ENCODE measurements at places on chromosomes 11 and 22.

- no peak for DNase-seq
Observed at GRCh38 chr11:25094085-25094802, 597.4 kb downstream of the LUZP2 start.

- DNase-seq = no peak
Observed at GRCh38 chr11:126124231-126124661, 61.6 kb upstream of the CDON start.

DNA sequence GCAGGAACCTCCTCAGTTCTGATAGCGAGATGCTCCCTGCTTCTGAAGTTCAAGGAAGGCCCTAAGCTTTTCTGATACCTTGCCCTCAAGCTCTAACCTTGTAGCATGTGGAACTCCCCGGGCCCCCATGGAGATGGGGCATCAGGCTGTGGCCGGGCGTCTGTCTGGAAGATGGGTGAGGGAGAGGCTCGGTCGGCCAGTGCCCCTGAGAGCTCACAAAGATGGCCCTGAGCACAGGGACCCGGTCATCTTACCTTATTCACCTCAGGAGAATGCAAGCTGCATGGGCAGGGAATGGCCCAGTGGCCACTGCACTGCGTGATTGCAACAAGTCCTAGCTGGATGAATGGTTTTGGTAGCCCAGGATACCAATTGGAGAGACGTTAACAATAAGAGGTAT, 830.3 kb downstream of the TBC1D22A start:
- no peak for DNase-seq

DNA sequence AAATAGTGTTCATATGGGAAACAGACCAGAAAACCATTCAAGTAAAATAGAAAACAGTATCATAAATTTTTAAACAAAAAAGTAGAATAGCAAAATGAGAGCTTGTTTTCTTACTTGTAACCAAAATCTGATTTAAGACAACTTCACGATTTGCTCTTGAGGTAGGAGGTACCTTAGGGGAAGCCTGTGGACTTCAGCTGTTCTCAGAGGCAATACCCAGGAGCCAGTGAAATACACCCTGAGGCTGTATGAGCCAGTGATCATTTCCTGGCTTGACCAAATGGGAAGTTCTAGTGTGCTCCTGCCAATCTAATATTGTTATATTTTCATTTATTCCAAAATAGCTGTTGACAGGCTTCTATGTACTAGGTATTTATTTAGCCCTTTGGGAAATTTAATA, 104.8 kb downstream of the ARHGAP42 start:
- DNase-seq = no peak

- no peak for DNase-seq
Observed at GRCh38 chr11:92888696-92889095, 80.8 kb upstream of the MTNR1B start.

- DNase-seq = no peak
Observed at GRCh38 chr11:15841931-15842740, 514.2 kb downstream of the SOX6 start.

DNA sequence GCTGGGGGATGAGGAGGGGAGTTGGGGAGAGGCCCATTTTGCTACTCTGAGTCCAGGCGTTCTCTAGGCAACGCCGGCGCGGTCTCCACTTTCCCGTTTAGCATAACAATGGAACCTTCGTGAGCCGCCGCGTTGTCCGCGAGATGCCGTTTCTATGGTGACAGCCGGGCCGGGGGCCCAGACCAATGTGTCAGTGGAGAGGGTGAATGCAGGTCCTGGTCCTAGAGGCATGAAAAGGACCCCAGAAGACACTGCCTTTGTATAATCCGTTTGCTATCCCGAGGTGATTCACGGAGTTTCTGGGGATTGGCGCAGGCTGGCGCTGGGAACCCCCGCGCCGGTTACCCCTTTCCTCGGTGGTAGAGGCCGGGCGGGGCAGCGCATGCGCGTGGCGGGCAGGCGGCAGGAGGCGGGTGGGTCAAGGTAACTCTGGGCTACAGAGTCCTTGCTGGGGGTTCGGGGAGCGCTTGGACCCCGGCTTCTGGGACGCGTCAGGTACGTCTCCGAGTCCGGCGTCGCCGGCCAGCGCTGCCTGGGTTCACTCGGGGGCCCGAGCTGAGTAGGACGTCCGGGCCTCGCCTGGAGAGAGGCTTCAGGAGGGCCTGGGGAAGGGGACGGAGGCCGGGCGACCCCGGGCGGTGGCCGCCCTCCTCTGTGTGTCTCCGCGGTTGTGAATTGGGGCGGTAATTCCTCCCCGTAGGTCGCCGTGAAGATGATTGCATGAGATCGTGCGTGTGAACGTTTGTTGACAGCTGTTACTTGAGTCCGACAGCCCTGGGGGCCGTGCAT, at the start of the genes CBY1 and FAM227A:
Gene CBY1, plus strand, starts transcription at position 383 of the 789 bp plus-strand sequence. CDS start 11,417 bp downstream, outside the sequence.
Gene FAM227A, minus strand, starts transcription at position 137 of the 789 bp plus-strand sequence. CDS start 6,224 bp downstream, outside the sequence.
- peak; percentile 89 for DNase-seq

DNA sequence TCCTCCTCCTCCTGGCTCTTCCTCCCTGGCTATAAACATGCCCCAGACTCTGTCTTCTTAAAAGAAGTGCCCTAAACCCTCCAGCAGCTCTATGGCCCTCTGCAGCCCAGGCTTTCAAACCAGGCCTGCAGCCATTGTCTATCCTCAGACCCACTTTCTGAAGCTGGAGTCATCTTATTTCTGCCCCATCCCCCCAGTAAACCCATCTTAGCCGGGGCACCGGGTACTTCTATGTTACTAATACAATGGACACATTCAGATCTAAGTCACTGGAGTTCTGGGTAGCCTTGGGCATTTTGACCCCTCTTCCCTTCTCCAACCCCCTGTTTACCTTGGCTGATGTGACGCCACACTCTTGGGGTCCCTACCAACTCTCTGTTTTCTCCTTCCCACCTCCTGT, 29.7 kb upstream of the CACNG2 start:
- DNase-seq = no peak

DNA sequence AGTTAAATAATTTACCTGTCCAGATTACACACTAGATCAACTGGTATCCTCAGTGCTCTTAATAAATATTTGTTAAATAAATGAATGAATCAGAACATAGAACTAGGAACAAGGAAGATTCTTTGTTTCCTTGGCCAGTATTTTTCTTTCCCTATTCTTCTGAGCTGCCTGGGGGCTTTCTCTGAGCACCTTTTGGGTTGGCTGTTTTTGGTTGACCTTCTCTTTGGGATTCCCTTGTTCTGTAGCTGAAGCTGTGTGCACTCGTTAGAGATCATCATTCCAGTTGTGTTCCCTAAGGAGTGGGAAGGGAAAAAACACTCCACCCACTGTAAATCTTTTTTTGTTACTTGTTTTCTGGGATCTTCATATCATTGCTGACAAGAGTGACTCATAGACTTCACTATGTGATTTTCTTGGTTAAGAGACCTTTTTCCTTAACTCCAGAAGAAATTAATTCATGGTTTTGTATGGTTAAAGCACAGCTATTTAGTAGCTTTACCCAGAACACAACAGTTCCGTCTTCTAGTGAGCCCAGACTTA, 84.3 kb downstream of the STIM1 start:
- no peak for DNase-seq

DNA sequence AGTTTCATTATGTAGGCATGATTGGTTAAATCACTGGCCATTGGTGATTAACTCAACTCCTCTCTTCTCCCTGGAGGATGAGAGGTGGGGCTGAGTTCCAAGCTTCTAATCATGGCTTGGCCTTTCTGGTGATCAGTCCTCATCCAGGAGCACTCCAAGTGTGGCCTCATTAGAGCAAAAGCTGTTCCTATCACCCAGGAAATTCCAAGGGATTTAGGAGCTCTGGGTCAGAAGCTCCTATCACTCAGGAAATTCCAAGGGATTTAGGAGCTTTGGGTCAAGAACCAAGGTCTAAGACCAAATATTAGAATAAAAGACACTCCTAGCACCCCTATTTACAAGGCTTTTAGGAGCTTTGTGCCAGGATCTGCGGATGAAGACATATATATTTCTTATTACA, 168.0 kb upstream of the BDNF start:
- DNase-seq = no peak

- no peak for DNase-seq
Observed at GRCh38 chr11:43738600-43739409, 58.3 kb downstream of the HSD17B12 start.

- DNase-seq = no peak
Observed at GRCh38 chr11:26045082-26045481, 286.8 kb upstream of the ANO3 start.

- DNase-seq = peak; percentile 74
Observed at GRCh38 chr11:75442161-75442885, 9.3 kb upstream of the KLHL35 start.

- DNase-seq = no peak
Observed at GRCh38 chr22:36284171-36284571, 31.2 kb downstream of the APOL1 start.

- peak; percentile 61 for DNase-seq
Observed at GRCh38 chr11:75668451-75669297, at the start of gene MAP6. MAP6 (minus strand) TSS chr11:75669038; CDS start chr11:75668369, 669 bp downstream.

DNA sequence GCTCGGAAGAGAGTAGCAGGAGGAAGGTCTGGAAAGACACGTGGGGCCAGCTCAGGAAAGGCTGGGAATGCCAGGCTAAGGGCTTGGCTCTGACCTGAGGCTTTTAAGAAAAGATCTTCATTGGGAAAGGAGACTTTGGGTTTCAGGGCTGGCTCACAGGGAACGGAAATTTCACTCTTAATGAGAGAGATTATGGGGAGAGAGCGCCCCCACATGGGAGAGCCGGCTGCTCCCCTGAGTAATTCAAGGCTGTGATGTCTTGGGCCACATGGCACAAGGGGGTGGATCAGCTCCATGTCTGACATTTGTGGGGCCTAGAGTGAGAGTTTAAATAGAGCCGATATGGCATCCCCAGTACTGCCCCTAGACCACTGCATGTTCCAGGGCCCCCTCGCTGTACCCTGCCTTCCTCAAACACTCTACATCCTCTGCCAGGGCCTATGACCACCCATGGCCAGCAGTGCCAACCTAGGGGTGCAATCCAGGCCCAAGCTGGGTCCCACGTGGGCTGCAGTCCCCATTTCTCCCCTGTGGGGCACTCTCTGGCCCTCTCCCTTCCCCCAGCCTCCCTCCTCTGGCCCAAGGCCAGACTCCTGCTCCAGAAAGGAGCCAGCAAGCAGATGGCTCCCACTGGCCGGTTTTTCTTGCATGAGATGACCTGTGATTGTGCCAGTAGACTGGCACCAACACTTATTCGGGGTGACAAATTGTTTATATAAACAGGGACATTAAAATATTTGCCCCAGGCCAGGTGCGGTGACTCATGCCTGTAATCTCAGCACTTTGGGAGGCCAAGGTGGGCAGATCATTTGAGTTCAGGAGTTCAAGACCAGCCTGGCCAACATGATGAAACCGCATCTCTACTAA, 75.2 kb downstream of the ISX start:
- DNase-seq = peak; percentile 58

DNA sequence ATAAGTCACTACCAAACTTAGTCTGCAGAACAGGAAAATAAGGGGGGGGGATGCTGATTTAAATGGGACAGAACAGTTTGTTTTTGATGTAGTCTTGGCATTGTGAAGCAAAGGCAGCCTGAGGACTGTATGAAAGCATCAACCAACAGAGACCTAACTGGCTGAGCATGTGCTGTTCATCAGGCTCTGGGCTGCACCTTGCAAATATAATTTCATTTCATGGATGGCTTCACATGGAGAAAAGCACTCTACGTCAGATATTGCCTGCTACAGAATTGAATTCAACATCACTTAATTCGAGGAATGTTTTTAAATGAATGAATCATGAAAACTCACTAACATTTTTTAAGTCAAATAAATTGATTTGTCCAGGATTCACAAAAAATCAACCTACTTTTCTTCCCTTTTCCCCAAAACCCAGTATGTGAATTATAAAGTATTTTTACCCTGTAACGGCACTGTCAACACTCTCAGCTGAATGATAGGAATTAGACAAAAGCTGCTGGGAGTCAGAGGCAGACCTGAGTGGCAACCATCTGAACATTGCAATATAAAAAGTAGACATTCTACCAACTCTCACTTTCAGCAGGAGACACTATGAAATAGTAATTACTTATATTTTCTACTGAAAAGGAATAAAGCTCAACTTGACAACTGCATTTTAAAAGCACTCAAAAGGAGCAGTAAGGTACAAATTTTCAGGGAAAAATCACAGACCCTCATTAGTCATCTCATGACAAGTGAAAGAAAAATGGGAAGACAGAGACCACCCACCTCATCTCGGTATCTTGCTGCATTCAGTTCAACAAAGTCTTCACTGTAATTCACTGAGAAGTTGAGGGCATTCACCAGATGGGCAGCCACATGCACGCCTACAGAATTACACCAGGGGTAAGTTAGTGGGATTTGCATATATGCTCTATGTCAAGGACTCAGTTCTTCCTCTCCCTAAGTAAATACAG, 47.5 kb downstream of the NOX4 start:
- DNase-seq = no peak

DNA sequence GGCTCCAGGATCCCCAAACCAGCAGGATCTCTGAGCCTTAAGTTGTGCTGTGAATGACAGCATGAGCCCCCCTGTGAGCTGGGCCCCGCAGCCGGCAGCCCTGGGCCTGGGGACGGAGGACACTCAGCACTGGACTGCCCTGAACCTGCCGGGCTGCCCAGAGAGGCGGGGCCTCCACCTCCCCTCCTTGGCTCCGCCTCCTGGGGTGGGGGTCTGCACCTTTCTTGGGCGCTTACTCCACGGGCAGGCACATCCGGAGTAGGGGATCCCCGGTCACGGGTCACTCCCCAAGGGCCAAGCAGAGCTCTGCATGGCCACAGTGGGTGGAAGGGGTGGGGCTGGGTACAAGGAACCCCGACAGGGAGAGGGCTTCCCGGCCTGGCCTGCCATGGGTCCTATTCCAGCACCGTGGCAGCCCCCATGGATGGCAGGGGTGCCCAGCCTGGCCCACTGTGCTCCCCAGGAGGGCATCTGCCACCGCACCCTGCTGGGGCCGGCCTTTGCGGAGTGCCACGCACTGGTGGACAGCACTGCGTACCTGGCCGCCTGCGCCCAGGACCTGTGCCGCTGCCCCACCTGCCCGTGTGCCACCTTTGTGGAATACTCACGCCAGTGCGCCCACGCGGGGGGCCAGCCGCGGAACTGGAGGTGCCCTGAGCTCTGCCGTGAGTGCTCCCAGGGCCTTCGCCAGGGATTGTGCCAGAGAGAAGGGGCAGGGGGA, 5.4 kb downstream of the MUC5B start:
- DNase-seq = peak; percentile 24

- no peak for DNase-seq
Observed at GRCh38 chr11:69695581-69695980, 8.2 kb downstream of the FGF19 start.

- DNase-seq = no peak
Observed at GRCh38 chr22:40491990-40492631, 121.7 kb downstream of the SGSM3 start.

- DNase-seq = no peak
Observed at GRCh38 chr11:72229336-72229924, 4.9 kb downstream of the INPPL1 start.

GRCh38 chr11:45968901-45969300, 46.4 kb downstream of the LARGE2 start:
- DNase-seq = no peak

DNA sequence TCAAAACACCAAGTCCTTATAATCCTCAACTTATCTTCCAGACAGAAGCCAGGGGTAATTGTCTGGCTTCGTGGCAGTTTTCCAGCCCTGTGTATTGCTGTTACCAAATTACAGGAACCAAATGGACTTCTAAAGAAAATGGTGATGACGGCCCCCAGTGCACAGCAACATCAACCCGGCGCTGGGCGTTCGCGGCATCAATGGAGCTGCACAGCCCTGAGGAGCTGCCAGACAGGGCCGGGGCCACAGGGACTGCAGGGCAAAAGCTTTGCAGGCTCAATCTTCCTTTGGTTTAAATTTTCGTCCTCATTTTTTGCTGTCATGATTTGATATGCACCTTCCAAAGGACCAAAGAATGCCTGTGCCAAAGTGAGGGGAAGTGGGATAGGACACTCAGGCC, 292.5 kb downstream of the BRD1 start:
- no peak for DNase-seq

GRCh38 chr11:74468058-74468457, 709 bp upstream of the KCNE3 start:
- DNase-seq = no peak

- no peak for DNase-seq
Observed at GRCh38 chr22:27786291-27786932, 15.1 kb downstream of the MN1 start.
